ENCODE measurements at places on chromosomes 5 and 9.

- DNase-seq, result no peak
Observed at GRCh38 chr5:170252720-170253350, 20.1 kb downstream of the C5orf58 start.

GRCh38 chr5:5348135-5348534, 74.3 kb upstream of the ICE1 start:
- DNase-seq, result no peak

GRCh38 chr9:34498553-34498952, 24.2 kb downstream of the ENHO start:
- no peak for DNase-seq

DNA sequence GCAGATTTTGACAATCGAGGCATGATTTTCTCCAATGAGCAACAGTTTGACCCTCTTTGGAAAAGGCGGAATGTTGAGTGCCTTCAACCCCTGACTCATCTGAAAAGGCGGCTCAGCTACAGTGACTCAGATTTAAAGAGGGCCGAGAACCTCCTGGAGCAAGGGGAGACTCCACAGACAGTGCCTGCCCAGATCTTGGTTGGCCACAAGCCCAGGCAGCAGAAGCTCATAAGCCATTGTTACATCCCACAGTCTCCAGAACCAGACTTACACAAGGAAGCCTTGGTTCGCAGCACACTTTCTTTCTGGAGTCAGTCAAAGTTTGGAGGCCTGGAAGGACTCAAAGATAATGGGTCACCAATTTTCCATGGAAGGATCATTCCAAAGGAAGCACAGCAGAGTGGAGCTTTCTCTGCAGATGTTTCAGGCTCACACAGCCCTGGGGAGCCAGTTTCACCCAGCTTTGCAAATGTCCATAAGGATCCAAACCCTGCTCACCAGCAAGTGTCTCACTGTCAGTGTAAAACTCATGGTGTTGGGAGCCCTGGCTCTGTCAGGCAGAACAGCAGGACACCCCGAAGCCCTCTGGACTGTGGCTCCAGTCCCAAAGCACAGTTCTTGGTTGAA, 13.6 kb downstream of the PTPDC1 start:
- DNase-seq, result peak; percentile 77

- no peak for DNase-seq
Observed at GRCh38 chr5:168893283-168893682, 314.1 kb upstream of the PANK3 start.

Data from islet precursor cell (in vitro differentiated cells).